ENCODE measurements at places on chromosomes 2 and 18.

GRCh38 chr2:45085487-45085886, 76.2 kb upstream of the SIX2 start:
- DNase-seq = no peak

DNA sequence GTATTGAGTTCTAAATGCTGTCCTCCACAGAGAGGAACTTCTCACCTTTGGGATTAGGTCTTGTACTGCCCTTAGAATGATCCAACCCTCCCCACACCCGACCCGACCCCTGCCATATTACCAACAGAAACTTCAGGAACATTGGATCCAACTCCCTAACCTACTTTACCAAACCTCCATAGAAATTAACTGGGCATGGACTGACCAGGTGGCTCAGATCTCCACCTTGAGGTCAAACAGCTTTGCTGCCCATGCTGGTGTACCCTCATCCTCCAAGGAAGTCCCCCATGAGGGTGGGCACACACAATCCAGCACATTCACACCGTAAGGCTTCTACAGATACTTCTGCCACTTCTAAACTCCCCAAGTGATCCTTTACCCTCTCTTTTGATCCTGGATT, 21.5 kb downstream of the NFE2L2 start:
- DNase-seq = no peak

DNA sequence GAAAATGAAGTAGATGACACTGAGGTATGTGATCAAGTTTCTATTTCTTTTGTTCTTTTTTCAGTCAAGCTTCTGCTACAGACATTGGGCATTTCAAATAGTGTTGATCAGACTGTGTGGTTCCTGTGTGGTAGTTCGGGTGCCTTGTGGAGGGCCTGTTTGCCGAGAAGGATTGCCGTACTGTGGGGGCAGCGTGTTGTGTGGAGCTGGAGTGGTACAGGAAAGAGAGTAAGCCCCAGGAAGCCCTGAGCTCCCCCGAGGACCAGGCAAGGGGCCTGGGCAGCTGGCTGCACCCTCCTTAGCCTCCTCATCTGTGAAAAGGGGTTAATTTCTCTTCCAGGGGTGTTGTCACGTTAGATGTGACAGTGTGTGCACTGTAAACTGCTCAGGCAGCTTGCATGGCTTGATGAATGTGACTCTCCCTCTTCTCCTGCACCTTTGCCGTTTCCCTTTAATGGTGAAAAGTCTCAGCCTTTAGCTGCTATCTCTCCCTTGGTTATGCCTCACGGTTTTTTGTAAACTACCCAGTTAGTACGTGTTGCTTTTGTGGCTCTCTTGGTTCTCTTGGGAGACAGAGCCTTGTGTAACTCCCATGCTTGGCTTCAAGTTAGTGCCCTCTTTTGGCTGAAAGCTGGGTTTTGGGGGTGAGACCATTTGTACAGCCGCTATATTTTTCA, 19.5 kb downstream of the C2orf74 start:
- DNase-seq = no peak

DNA sequence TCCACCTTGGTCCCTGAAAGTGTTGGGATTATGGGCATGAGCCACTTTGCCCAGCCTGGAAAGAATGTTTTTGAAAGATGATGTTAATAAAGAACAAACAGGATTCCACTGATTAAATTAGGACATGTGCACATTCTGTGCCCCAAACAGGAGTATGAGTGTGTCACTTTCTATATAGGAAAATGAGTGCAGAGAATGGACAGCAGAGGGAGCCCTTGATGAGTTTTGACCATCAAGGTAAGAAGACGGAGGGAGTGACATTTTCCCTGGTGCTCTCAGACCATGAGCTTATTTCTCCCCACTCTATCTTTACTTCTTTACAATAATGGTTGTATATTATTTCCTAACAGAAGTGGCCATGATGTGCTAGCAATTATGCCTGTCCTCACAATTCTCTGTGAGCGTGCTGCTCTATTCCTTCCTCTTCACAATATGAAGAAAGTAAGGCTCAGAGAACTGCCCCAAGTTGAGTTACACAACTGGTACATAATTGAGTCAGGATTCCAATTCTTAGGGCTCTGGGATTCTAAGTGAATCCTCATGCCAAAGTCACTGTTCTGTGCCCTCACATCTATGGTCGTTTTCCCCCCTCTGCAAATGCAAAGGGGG, 20.6 kb downstream of the RPL37A start:
- DNase-seq = no peak

GRCh38 chr18:72762515-72763122, 105.2 kb downstream of the NETO1 start:
- DNase-seq = no peak

GRCh38 chr2:138724729-138725459, 55.3 kb downstream of the NXPH2 start:
- no peak for DNase-seq

DNA sequence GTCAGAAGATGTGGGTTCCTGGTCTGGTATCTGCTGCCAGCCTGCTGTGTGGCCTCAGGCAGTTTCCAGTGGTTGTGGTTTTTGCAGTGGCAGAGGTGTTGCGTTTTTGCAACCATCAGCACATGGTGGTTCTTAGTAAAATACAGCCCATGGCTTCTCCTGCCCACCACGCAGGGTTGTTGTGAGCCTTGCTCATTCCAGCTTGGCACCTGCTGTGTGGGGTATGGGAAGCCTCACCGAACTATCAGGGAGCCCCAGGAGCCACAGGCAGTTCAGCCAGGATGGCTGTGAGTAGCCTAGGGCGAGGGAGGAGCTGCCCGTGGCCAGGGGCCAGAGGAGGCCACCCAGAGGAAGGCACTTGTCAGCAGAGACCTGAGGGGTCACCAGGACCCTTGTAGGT, 9.8 kb downstream of the ARID5A start:
- DNase-seq = no peak

DNA sequence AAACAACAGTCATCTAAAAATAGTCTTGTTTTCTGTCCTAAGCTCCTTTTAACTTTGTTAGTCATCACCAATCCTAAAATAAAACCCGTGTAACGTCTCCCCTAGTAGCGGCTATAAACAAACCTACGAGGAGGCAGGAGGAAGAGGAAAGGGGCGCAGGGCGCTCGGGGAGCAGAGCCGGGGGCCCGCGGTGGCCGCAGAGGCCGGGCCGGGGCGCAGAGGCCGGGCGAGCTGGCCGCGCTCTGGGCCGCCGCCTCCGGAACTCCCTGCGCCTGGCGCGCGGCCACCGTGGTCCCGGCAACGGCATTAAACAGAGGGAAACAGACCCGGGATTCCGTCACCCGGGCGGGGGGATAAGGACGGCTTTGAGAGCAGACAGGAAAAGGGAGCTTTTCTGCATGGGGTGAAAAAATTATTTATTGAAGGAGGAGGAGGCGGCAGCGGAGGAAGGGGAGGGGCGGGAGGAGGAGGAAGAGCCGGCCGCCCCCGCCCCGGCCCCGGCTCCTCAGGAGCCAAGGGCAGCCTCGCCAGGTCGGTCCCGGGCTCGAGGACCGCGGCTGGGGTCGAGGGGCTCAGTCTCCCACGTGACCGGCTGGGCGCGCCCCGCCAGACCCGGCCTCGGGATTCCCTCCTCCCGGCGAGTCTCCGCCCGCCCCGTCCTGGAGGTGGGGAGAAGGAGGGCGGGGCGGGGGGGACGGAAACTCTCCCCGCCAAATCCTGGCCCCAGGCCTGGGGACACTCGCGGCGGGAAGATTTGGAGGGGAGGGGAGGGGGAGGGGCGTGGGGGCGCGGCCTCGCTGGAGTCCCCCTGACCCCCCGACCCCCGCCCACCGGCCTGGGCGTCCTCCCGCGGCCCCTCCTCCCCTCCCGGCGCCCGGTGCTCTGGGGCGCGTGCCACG, 1.8 kb upstream of the NFATC1 start:
- no peak for DNase-seq

- DNase-seq = no peak
Observed at GRCh38 chr2:178072000-178072382, 586 bp downstream of the PDE11A start.

DNA sequence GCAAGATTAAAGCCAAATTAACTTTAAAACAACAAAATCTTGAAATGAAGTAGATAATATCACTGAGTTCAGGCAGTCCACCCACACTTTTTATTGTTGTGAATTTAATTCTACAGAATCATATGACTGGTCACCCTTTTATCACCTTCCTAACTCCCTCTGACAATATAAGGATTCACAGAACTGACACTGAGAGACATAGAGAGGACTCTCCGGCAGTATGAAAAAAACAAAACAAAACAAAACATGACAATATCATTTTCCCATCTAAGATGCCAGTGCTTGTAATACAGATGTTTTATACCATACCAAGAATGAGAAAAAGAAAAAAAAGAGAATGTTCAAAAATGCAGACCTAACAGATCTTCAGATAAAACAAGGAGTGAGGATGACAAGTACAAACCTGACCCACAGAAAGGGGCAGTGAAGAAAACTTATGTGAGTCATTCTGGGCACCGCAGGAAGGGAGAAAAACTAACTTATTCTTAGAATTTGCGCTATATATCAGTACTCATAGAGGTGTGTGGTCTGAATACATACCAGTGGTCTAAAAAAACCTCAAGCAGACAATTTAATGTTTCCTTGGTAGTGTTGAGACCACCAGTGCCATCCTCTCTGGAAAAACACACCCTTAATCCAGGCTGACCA, 136.6 kb downstream of the ZAP70 start:
- no peak for DNase-seq

GRCh38 chr2:29066271-29066860, 8.0 kb downstream of the PCARE start:
- DNase-seq = no peak

DNA sequence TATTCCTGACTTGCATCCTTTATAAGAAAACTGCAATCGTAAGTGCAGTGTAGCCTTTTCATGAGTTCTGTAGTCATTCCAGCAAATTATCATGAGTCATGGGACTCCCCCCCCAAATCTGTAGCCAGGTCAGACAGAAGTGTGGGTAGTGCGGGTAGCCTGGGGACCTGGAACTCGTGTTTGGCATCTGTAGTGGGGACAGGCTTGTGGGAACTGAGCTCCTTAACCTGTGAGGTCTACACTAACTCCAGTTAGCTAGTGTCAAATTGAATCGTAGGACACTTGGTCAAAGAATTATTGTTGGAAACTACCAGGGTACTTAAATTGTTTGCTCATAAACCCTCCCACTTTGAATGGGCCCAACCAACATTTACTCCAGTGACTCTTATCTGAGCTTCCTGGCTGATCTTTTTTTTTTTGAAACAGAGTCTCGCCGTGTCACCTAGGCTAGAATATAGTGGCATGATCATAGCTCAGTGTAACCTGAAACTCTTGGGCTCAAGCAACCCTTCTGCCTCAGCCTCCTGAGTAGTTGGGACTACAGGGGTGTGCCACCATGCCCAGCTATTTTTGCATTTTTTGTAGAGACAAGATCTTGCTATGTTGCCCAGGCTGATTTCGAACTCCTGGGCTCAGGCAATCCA, 12.4 kb downstream of the PFN4 start:
- no peak for DNase-seq

DNA sequence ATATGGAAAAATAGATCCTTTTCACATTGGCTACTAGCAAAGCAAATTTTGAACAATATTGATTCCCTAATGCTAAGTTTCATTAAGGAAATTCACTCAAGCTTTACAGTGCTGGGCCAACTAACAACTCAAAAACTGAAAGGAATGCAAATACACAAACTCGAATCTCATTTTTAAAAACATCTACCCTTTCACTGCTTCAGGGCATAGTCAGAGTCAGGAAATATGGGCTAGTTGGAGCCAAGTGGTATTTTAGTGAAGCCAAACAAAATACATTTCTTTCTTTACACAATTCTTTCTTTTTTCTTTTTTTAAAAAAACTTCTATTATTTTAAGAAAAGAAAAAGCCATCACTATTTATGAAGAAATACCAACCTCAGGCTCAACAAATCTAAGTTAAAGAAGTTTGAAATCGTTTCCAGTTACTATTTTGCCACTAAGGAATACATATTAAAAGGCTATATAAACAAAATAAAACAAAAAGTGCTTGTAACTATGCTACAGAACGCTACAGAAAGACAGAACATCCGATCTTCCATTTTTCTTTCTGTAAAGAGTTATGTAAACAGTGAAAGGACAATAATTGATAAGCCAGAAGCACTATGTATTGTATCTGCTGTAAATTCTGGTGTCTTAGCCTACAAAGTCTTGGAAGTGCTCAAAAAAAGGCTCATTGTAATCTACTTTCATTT, 113.6 kb upstream of the STK17B start:
- DNase-seq = no peak

- DNase-seq = no peak
Observed at GRCh38 chr2:73759285-73759764, 20.6 kb downstream of the DUSP11 start.

DNA sequence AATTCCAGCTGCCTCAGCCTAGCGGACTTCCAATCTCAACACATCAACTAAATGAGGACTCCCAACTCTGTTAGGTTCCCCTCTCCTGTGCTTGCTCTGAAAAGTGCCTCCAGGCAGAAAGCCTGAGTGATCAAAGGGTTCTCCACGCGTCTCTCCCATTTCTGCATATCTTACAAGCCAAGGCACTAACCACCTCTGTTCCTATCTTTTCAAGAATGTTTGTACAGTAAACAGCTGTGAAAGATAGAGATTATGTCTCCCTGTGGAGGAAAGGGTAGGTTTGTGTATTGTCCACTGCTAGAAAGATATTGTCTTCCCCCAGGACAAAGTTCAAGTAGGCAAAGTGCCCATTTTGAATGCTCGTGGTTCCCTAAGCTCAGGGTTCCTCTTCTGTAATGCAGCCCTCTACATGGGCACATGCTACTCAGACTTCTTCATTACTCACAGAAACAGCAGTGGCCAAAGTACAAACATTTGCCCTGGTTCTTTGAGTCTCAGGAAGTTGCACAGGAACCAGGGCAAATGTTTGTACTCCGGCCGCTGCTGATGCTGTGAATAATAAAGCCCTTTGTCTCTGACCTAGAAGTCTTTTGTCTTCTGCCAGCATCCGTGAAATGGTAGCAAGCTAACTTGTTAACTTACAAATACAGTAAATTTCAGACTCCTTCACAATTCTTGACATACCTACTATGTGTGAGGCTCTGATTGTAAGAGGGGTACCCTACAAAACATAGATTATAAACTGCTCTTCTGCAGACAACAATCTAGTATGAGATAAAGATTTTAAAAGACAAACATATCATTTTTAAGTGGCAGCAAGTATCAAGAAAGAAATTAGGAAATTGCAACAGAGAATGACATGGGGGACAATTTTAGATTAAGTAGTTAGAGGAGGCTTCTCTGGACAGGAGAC, 44.5 kb downstream of the PKDCC start:
- no peak for DNase-seq

GRCh38 chr2:105294844-105295481, 34.6 kb downstream of the TGFBRAP1 start:
- no peak for DNase-seq

DNA sequence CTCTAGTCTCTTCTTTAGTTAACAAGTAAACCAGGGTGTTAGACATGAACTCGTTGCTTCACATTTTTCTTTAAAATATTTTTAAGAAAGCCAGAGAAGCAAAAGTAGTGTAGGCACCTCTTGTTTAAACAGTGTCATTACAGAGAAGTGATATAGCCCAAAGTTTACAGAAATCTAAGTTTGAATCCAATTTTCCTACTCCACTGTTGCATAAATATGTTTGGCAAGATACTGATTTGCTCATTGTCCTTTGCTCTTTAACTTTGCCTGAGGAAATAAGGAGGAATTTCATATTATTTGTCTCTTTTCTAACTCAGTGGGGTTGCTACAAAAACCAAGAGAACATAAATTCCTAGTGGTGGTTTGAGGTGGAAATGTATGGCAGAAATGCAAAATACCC, 81.1 kb downstream of the PAX3 start:
- DNase-seq = no peak

GRCh38 chr2:235583925-235584637, 90.2 kb downstream of the AGAP1 start:
- no peak for DNase-seq

GRCh38 chr2:1718339-1719220, 25.7 kb downstream of the PXDN start:
- DNase-seq = no peak

Data from activated T-helper 1 cell treated with anti-CD3 and anti-CD28 coated beads, Interleukin-2, amount 50 U/mL, for 16 hours (primary cell).